ENCODE measurements at places on chromosomes 6 and 20. TPM values are rescaled to one million over a fixed set of nuclear protein-coding genes. Genes with fewer than 3 reads are reported as not detected.

DNA sequence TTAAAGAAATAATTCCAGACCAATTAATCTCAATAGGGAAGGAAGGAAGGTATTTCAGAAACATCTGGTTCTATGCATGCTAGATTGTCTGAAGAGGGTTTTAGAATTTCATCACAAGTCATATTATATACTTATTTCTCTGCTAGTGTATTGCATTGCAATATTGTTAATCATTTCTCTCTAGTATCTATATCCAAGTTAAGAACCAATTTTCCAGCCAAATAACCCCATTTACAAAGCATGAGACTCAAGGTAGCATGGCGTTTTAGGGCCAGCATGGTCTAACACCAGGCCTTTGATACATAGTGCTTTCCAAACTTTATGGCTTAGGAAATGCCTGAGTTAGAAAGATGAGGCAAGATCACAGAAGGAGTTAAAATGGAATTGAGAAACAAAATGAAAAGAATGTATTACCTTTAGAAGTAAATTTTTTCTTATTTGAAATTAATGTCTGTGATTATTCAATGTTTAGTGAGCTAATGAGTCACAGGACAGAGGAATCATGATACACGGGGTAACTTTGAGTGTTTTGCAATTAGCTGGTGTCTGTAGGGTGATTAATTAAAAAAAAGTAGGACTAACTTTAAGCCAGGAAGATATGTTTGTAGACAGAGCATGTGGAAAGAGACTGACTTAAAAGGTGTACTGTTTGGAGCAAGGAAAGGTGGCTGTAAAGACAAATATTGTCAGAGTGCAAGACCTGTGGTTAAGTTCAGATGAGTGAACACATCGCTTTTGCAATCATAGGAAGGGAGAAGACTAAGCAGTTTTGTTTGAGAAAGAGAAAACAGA lies 1006.2 kb upstream of the CITED2 start:
- no peak for DNase-seq

GRCh38 chr6:43014434-43014909 lies 423 bp downstream of the KLHDC3 start:
- DNase-seq: no peak

KAT14 gene
- total RNA-seq: 9.7 TPM

DNA sequence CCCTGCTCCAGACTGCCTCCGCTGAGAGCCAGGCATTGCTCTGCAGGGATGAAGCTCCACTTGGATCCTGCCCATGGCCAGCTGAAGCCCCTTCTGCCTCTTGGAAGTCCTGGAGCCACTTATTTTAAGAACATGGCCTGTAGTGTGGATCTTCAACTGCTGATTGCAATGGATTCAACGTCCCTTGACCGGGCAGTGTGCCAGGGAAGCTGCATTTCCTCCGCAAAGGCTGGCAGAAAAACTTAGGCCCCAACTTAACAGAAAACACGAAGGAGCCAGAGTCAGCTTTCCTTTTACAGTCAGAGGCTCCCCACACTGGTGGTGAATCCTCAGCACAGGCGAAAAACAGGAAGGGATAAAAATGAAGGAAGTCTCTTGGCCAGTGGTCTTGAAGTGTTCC lies 26.3 kb upstream of the FOXQ1 start:
- no peak for DNase-seq

ADTRP gene
- not detected for total RNA-seq

RIPOR3 gene
- total RNA-seq: 3.4 TPM

HAO1 gene
- total RNA-seq: not detected

- peak; percentile 83 for DNase-seq
These were observed 87.7 kb downstream of the TMEM242 start for GRCh38 chr6:157235600-157236039.

DNA sequence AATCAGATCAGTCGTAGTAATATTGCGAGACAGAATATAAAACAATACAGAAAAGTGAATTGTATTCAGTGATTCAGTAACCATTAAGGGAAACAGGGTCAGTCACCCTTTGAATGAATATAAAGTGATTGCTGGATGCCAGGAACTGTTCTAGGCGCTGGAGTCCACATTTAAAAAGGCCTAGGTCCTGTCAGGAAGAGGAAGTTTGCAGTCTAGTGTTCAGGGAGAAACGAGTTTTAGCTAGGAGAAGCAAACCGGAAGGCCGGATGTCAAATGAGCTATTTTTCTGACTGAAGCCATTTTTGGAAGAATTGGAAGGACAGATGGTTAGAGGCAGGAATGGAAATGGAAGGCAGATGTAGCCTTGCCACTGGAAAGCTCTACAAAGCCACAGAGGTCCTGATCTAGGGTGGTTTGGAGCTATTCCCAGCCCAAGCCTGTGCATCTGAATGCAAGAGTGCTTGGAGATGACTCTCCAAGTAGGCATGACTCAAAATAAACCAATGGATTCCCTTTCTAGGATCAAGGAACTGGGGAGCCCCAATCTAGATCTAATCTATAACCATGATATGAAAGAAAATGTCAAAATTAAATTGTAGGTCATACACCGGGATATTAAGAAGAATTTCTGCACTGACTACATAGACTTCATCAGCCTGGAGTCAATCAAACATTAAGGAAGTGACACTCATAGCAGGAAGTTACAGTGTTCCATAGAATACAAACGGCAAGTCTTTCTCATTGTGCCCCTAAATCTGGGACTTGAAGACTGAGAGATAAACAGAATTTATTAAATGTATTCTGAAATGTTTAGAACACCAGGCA lies 36.8 kb upstream of the CDKAL1 start:
- DNase-seq: no peak

DNA sequence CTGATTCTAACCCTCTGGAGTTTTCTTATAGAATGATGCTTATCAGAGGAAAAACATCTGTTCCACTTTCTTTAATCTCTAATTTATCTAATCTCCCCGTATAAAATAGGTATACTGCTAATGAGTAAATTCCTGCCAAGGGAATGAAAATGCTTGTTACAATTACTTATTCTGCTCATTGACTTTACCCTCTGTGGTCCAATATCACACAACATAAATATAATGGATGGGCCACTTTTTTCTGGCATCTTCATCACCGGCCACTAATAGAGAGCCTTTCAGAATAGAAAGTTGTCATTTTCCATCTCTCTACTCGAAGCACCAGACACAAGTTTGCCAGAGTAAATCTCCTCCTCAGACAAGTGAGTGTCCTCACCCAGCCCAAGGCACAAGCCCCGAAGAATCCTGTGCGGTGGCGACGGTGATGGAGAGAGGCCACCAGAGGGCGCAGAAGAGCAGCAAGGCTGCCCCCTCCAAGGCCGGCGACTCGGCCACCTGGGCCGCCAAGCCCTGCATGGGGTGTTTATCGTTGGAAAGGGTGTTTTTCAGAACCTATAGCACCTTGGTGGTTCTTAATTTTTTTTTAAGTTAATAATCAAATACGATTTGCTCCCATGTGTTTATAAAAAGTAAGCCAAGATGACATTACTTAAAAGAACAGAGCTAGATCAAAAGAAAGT lies 212.9 kb upstream of the ARID1B start:
- DNase-seq: peak; percentile 90

DNA sequence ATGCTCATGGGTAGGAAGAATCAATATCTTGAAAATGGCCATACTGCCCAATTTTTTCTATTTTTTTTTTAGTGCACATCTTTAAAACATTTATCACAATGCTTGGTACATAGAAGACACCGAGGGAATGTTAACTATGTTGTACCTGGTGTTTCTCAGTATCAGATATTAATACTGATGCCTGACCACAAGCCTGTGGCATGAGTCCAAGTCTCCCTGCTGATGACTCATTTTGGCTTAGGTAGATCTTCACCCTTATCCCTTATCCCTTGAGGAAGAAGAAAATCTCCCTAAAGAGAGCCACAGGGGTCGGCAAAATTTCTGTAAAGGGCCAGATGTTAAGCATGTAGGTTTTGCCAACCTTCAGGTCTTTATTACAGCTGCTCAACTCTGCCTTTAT lies 14.5 kb downstream of the CD109 start:
- DNase-seq: no peak

DNA sequence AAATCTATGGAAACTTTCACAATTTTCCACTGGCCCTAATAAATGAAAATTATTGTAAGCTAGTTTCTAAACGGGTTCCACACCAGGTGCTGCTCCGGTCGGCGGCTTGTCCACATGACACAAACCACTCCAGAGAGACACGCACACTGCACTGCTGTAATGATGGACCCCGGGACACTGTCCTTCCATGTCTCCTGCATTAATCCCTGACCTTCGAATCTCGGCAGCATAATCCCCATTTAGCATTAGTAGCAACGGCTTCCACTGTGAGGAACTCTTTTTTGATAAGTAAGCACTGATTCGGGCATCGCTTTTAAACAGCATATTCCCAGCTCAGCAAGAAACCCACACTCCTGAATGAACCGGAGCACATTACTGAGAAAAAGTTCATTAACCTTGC lies 43.5 kb downstream of the INSM1 start:
- no peak for DNase-seq

DNA sequence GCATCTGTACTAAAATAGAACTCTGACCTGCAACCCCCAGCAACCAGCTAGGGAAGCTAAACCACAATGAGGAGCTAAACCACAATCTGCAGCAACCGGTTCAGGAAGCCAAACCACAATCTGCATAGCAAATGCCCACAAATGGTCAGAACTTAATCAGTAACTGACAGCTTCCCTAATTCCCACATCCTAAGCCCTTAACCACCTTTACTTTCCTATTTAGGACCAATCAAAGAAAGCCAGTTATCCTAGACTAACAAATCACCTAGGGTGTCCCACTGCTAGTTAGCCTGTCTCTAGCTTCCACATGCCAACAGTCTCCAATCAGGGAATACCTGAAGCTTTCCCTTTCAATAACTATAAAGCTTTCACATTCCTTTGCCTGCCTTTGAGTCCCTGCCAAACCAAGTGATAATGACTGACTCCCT lies 424.6 kb upstream of the PTCHD4 start:
- DNase-seq: no peak

C6orf163 gene
- 4.5 TPM for total RNA-seq

DNA sequence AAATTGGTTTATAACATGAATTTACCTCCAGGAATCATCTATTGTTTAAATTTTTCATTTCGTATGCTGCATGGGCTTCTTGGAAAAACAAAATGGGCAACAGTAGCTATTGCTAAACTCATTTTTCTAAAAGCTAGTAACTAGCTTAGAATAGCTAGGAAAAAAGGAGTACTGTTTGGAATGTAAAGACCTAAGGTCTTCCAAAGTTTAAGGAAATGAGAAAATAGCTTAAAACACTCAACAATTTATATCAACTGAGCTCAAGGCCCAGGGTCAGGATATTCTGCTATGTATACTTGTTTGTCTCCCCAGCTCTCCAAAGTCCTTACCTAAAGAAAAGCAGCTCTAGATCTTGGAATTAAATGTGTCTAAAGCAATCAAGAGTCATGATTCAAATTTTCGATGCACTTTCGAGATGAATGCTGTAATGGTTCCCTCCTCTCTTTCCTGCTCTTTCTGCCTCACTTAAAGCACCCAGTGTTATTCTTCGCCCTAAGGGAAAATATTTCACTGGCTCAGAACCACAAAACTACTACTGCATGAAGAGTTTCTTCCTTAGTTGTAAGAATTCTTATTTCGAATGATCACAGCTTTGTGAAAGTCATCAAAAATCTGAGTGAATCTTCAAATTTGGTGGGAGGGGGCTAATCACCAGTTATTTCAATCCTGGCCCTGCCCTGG lies 41.6 kb downstream of the LYRM4 start:
- DNase-seq: no peak

GRCh38 chr6:10847684-10848083 lies 9.3 kb upstream of the MAK start:
- no peak for DNase-seq

KIAA1755 gene
- 7.0 TPM for total RNA-seq

CTCFL gene
- not detected for total RNA-seq

GRCh38 chr6:123780021-123780420 lies 23.6 kb upstream of the NKAIN2 start:
- no peak for DNase-seq

DNA sequence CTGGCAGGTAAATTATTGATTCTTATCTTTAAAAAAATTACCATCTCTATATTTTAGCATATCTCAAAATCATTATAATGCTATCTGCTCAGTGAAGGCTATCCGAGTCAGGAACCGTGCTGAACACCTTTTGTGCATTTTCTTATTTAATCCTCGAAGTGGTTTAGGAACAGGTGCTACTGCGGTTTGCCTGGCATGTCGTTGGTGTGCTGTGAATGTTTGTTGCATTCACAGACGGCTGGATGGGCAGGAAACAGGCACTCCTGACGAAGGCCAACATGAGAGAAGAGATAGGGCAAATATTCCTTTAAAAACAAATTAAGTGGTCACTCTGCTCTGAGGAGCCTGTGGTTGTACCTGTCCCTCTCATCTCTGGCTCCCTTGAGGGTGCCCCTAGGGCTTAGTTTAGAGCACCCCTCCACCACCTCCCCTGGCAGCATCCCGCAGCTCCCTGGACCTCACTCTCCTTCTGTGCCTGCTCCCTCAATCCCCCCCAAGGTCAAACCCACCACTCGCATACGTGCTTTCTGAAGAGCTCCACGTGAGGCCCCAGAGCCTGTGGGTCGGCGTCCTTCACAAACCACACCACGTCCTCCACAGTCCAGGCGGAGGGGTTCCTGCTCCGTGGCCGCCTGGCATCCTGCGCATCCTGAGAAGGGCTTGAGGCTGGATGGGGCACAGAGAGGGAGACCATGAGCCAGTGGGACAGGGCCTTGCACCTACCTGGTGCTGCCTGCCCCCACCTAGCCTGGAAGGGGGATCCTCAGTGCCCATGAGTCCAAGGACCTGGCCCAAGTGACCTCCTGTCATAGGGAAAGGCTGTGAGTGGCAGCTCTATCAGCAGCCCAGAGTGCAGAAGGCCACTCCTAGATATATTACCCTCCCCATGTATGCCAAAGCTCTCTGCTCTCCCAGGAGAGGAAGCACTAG lies 116.5 kb downstream of the SCML4 start:
- DNase-seq: no peak

SLC17A4 gene
- total RNA-seq: not detected

SLC16A10 gene
- total RNA-seq: 5.0 TPM

DNA sequence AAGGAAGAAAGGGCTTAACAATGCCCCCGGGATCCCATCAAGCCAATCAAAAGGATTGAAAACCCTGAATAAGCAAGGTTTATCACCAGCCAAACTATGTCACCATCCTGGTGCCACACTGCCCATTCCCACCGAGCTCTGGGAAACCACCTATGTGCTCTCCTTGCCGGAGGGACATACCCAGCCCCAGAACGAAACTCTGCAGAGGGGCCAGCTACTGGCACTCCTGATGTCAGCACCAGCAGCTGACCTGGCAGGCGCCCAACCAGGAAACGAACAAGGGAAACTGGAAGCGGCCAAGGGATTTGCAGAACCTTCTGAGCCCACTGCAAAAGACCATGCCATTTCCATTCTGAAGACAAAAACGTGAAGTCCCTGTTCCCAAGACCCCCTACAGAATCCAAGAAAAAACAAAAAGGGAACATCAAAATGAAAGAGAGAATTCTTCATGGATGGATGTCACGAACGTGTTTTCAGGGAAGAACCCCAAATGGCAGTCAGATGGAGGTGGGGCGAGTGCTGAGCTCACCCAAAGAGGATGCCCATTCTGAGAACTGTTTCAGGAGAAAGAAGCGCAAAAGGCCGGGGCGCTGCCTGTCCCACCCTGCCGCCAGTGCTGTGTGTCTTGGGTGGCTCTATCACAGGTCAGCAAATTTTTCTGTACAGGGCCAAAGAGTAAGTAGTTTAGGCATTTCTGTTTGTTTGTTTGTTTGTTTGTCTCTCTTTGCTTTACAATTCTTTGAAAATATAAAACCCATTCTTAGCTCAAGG lies 305.2 kb downstream of the ESR1 start:
- DNase-seq: peak; percentile 83

Data from cardiac septum (tissue), 1 donor.